Stimulated activated CD8-positive, alpha-beta memory T cell treated with anti-CD3 and anti-CD28 coated beads, Interleukin-4, amount 100 ng/mL, for 4 hours (primary cell): ENCODE measurements at places on chromosomes 5 and 9.

DNA sequence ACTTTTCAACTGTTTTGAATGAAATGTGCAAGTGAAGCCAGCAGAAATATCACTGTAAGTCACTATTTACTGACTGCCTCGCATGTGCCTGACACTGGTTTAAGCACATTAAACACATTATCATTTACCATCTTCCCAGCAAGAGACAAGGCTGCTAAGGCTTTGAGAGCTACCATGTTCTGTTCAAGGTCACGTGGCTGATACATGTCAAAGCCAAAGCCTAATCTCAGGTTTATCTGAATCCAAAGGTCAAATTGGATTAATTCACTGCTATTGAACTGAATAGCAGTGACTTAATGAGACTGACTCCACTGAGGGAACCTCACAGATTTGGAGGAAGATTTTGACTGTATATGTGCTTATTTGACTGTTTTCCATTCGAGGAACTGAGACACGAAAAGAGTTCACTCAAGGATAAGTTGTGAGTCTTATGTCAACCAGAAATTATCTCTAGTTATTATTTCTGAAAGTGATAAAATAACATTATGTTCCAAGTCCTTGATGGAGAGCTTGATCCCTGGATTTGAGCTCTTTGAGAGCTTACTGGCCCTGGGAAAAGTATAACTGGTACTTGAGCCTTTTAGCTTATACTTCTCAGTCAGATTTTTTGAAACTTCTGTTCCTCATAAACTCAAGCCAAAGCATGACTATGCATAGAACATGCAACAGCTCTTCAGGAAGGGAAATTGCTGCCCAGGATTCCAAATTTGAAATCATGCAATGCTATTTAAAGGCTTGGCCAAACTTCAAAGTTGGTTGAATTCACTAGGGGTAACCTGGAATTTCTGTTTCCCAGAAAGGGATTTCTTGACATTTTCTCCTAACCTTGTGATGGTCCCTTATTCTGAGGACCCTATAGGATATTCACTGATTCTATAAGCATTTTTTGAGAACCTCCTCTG, 23.4 kb upstream of the ARHGAP26 start:
- no peak for DNase-seq

DNA sequence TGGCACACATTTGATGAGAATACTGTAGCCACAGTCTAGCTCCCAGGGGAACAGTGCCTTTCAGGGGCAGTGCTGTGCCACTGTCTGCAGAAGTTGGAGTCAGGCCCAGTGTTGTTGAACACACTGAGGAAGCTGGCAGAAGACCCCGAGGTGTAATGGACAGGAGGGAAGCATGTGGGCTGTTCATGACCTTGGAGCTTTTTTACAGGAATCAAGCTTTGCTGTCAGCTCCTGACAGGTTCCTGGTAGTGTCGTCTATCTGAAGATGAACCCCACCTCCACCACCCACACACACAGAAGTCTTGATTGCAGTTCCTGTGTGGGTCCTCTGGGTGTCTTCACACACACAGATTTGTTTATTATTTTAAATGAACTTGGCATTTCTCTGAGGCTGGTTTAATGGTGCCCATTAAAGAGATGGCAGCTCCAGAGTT, 40.3 kb upstream of the TNFAIP8 start:
- peak; percentile 49 for DNase-seq

DNA sequence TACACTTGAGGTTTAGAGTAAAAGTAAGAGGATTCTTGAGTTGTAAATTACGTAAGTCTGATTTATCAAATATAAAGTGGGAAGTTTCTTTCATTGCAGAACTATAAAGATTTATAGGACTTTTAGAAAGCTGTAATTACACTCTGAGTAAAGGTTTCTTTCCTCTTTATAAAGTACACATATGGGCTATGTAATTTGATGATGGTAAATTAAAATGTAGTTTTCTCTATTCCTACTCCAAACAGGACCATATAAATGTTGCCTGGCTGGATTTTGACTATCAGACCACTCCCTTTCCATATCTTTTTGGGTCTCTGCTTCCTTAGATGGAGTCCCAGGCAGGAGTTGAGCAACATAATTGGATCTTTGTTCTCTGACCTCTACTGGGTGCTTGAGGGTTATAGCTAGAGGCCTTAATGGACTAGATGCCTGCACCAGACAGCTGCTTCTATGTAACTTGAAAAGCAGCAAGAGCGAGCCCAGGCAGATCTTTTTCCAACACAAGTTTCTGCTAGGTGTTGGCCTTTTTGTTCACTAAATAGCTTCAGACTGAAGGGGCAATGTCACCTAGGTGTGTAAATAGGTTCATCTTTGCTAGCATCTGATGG, 11.4 kb upstream of the TEX48 start:
- no peak for DNase-seq

DNA sequence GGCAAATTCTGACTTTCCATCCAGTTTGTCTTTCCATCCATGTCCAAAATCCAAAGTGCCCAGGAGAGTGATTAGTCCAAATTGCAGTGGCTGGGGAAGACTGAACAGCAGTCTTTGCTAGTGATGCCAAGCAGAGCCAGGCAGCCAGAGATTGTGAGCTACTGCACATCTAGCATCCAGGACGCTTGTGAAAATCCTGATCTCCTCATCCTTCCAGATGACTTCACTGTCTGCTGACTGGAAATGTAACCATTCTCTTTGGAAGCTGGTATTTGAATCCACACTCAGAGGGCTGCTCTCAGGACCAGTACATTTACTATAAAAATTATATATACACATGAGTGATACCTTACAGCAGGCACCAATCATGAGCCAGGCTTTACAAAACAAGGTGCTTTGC, 49.6 kb downstream of the MACROH2A1 start:
- no peak for DNase-seq

DNA sequence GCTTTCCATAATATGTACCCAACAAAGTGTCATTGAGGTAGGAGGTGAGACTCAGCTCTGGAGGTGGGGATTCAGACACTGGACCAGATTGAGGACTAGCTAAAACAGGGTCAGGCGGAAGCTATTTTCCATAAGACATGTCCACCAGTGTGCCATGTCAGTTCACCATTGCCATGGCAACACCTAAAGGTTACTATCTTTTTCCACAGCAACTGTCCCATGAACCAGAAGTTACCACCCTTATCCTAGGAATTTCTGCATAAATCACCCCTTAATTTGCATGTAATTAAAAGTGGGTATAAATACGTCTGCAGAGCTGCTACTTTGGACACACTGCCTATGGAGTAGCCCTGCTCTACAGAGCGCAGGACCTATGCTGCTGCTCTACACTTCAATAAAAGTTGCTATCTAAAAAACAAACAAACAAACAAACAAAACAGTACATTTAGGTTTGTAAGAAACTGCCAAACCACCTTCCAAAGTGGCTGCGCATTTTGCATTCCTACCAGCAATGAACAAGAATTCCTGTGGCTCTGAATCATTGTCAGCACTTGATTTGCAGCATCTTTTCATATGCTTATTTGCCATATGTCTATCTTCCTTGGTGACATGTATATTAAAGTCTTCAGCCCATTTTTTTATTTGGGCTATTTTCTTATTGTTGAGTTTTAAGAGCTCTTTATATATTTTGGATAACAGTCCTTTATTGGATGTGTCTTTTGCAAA, 18.0 kb upstream of the TRIM32 start:
- DNase-seq = no peak

DNA sequence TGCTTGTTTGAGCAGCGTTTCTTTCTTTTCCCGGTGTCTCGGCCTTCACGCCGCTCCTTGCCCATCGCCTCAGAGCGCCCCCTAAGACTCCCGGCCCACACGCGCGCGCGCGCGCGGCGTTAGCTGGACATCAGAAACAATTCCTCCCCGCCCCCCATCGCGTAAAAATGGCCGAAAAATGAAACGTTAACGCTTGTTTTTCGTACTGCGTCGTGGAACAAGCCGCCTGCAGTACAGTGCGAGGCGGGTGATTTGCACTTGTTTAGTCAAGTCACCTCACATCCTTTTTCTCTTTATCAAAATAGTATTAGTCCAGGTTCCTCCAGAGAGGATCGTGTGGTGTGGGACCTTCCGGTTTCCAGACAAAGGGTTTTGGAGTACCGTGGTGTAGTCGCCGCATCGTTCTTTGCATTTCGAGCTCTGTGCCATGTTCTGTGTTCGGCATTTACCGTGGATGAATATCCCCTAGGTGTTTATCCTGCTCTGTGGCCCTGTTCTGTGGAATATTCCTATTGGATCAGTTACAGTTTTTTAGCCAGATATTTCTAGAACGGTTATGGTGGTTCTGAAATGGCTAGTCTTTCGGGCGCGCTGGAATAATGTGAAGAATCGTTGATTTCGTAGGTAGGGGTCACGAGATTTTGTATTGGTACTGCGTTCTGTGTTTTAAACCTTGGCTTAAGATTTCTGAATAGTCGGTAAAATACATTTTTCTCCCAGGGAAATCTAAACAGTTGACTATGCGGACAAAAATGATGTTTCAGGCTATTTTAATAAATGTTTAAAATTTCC, 1.0 kb downstream of the MATR3 start:
- no peak for DNase-seq

DNA sequence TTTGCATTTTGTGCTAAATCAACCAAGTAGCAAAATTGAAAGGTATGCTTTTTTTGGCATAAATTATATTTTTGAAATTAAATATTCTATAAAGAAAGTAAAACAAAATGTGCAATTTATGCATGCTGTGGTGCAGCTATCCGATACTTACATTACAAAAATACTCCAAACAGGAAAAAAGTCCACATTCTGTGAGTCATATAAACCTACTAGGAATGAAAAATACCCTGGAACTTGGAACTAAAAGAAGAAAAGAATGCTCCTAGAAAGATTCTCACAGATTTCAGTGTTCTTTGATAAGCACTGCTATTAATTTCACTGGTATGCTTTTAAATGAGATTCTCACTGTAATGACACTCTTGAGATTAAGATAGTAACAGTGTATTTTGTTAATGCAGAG, 92.6 kb downstream of the OSMR start:
- DNase-seq = no peak

DNA sequence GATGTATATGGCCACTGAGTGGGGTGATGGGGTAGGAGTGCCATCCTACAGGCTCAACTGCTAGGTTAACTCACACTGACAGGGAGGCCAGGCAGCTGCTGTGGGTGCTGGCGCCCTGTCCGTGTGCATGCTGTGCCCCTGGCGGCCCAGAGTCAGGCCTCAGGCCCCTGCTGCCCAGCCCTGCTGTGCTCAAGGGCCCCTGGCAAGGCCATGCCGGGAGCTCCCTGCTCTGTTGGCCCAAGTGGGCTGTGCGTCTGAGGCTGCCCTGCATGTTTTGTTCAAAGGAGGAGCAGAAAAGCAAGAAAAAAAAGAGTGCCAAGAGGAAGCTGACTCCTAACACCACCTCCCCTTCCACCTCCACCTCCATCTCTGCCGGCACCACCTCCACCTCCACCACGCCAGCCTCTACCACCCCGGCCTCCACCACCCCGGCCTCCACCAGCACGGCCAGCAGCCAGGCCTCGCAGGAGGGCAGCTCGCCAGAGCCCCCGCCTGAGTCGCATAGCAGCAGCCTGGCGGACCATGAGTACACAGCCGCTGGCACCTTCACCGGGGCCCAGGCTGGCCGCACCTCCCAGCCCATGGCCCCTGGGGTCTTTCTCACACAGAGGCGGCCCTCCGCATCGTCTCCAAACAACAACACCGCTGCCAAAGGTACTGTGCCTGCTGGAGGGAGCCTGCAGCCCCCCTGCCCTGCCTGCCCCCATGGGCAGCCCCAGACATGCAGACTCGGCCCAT, 100.1 kb downstream of the PHF2 start:
- DNase-seq = no peak

DNA sequence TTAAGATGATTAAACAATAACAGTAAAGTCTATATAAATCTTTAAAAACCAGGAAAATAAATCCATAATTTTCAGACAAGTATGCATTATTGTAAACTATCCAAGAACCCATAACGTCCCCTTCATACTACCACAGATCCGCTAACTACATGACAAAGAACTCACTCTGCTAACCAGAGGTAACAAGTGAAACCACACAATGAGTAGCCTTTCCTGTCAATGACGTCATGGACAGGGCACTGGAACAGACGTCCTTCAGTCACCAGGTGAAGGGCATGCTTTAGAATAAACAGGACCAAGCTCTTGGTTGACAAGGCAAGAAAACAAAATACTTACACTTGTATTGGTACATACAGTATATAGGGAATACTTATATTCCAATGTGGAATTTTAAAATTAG, 45.2 kb downstream of the RNF130 start:
- DNase-seq = no peak

DNA sequence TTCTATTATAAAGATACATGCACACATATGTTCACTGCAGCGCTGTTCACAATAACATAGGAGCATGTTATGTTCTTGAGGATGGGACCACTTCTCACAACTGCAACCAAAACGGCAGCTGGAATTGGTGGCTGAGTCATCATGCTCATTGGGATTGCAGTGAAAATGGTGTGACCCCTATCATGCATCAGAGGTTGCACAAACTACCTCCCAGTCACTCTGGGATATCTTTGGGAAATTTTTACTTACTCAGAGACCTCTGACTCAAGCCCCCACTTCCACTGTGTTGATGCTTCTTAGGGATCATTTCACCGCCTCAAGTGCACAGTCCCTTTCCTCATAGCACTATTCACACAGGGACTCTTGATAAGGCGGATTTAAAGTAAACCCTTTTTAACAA, 474.1 kb downstream of the BNC2 start:
- DNase-seq = no peak

DNA sequence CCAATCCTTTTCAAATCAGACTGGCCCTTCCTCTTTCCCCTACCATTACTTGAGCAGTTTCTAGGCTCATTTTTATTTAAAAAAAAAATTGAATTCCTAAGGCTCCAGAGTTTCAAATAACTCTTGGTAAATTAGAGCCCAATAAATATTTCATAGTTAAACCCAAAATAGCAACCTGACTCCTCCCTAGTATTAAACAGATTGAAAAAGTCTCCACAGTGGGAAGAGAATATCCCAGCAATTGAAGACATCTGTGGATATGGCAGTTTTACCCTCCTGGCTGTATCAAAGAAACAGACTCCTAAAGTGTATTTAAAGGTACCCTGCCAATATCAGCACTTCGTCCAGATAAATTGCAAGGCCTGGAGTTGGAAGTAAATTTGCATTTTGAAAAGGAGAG, 52.7 kb upstream of the GDNF start:
- no peak for DNase-seq

GRCh38 chr9:8391566-8391965, 592.0 kb upstream of the DMAC1 start:
- no peak for DNase-seq

GRCh38 chr5:158354958-158355357, 496.0 kb upstream of the CLINT1 start:
- DNase-seq = no peak

GRCh38 chr9:105216440-105217178, 27.8 kb upstream of the SLC44A1 start:
- no peak for DNase-seq

GRCh38 chr5:113213551-113214425, 221.0 kb downstream of the TSSK1B start:
- no peak for DNase-seq

- DNase-seq = no peak
Measured at GRCh38 chr9:24144796-24145195, 318.8 kb upstream of the ELAVL2 start.

DNA sequence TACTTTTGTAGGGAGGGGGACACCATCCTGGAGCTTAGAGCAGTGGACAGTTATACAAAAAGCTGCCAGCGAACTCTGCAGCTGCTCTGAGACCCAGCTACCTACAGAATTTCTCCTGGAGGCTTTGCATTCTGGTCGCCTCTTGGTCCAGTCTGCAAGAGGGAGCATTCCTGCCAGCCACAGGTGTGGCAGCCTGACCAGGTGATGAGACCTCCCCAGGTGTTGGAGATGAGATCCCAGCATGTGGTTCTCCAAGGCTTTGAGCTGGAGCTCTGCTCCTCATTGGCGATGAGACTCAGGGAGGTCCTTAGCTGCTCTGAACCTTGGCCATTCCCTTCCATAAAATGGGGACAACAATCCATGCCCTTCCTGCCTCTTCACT, 69.3 kb downstream of the RGS3 start:
- no peak for DNase-seq
